ENCODE measurements at places on chromosomes 7 and 10. TPM values are rescaled to one million over a fixed set of nuclear protein-coding genes. Genes with fewer than 3 reads are reported as not detected.
A peak's percentile ranks its signal among the peaks of the same experiment; 100 is the strongest.

GRCh38 chr10:69819716-69820506 lies 18.2 kb downstream of the COL13A1 start:
- H3K4me1 ChIP-seq: peaks cover 37% of the 10 kb centered on the region
- no peaks in the 10 kb centered on the region for H3K36me3 ChIP-seq

GRCh38 chr7:150800581-150801241 lies at the start of gene TMEM176A:
Gene TMEM176A (plus strand): TSS chr7:150800769. CDS start chr7:150801551, 782 bp downstream.
- no peak for DNase-seq
- no peaks in the 10 kb centered on the region for H3K36me3 ChIP-seq
- peaks cover 44% of the 10 kb centered on the region for H3K27me3 ChIP-seq

GRCh38 chr7:129670656-129671055 lies 59.1 kb downstream of the NRF1 start:
- no peaks in the 10 kb centered on the region for H3K4me1 ChIP-seq
- no peaks in the 10 kb centered on the region for H3K27me3 ChIP-seq
- H3K4me3 ChIP-seq: no peak overlapping the region
- peaks cover 2% of the 10 kb centered on the region for H3K36me3 ChIP-seq
- peak; percentile 41 for DNase-seq

- no peak overlapping the region for H3K4me3 ChIP-seq
- no peaks in the 10 kb centered on the region for H3K36me3 ChIP-seq
- no peaks in the 10 kb centered on the region for H3K27me3 ChIP-seq
- DNase-seq: no peak
Measured at GRCh38 chr10:72251635-72252034, 22.1 kb upstream of the DDIT4 start.

DNA sequence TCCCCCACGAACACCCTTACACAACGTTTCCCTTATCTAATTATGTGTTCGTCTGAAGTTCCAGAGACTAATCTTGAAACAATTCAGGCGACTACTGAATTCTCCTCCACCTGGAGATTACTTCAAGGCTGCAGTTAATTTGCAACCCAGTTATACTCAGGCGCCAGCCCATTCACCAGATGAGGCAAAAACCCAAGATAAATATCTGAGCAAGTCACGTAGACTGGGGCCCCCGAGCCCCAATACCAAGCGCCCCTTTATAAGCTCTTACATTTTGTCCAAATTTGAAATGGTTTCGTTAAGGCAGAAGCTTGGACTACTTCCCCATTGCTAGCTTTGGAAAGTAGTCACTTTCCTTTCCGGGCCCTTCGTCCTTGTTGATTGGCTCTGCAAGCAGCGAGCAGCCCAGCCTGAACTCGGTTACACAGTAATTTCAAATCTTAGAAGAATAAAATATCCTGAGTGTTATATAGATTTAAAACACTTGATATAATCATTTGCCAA lies 1.2 kb downstream of the TPK1 start:
- DNase-seq: no peak
- H3K36me3 ChIP-seq: no peaks in the 10 kb centered on the region
- H3K4me1 ChIP-seq: peaks cover 5% of the 10 kb centered on the region
- H3K27ac ChIP-seq: peak overlapping the region; percentile 96

DNA sequence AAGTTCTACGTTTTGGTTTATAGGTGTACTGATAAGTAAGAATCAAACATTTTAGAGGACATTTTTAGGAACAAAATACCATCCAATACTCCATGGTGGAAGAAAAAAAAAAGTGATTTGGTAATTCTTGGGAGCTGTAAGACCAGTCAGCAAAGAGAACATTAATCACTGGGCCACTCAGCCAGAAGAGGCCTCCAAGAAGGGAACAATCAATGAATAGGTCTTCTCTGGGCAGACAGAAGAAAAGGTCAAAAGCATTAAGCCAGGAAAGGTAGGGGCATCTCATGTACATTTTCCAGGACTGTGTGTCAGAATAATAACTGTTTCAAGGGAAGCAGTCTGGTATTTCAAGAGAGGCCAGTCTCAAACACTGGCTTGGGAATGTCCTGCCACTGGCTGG lies 190.4 kb upstream of the AGK start:
- no peak overlapping the region for H3K27ac ChIP-seq
- peaks cover 27% of the 10 kb centered on the region for H3K4me1 ChIP-seq

- no peaks in the 10 kb centered on the region for H3K36me3 ChIP-seq
- DNase-seq: peak; percentile 29
- peaks cover 9% of the 10 kb centered on the region for H3K4me1 ChIP-seq
- H3K27me3 ChIP-seq: no peaks in the 10 kb centered on the region
- no peak overlapping the region for H3K4me3 ChIP-seq
- H3K27ac ChIP-seq: no peak overlapping the region
Measured at GRCh38 chr7:129401228-129401966, 32.8 kb upstream of the STRIP2 start.

DNA sequence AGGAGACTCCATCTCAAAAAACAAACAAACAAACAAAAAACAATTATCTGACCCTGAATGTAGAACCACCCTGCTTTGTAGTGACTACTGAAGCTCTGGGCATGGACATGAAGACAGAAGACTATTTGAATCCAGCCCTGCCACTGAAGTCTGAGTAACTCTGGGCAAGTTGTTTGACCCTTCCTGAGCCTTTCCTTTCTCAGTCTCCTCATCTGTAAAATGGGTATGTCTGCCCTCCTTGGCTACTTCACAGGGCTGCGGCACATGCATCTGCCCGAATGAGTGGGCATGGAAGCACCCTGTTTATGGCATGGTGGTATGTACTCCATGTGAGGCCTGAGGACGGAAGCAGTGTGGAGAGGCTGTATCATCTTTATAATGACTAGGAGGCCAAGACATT lies 22.2 kb upstream of the MALSU1 start:
- no peak overlapping the region for H3K4me3 ChIP-seq
- H3K36me3 ChIP-seq: no peaks in the 10 kb centered on the region
- no peak for DNase-seq
- H3K27me3 ChIP-seq: no peaks in the 10 kb centered on the region
- H3K27ac ChIP-seq: no peak overlapping the region

CTAGE6 gene
- total RNA-seq: not detected

FKBP6 gene
- not detected for total RNA-seq

STEAP2 gene
- total RNA-seq: 4.2 TPM

Measured in endothelial cell of umbilical vein (primary cell).